ENCODE measurements at places on chromosomes 7 and 10.

GRCh38 chr10:124294811-124295770 lies 123.6 kb downstream of the OAT start:
- no peak for DNase-seq

GRCh38 chr7:10082896-10083295 lies 890.8 kb upstream of the PHF14 start:
- DNase-seq = no peak

DNA sequence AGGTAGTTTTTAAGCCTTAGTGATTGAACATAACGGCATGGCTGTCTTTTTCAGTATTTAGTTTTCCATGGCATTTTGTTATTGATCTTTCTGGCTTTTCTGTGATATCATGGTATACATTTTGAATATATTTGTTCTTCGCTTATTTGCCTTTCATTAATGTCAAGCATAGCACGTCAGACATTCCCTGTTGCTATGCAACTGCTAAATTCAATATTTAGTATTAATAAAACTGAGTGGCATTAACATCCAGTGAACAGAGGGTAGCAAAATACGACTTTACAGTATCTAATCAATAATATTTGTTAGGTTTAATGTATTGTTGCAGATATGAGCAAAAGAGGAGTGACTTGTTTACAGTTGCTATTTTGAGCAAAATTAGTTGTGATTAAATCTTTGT lies 72.5 kb downstream of the LCOR start:
- no peak for DNase-seq

- DNase-seq = no peak
These were observed 13.3 kb upstream of the PRDX3 start for GRCh38 chr10:119191881-119192280.

- peak; percentile 27 for DNase-seq
These were observed 175.4 kb upstream of the AHR start for GRCh38 chr7:17123020-17123419.

- DNase-seq = no peak
These were observed 170.0 kb upstream of the MKLN1 start for GRCh38 chr7:131157530-131158243.

DNA sequence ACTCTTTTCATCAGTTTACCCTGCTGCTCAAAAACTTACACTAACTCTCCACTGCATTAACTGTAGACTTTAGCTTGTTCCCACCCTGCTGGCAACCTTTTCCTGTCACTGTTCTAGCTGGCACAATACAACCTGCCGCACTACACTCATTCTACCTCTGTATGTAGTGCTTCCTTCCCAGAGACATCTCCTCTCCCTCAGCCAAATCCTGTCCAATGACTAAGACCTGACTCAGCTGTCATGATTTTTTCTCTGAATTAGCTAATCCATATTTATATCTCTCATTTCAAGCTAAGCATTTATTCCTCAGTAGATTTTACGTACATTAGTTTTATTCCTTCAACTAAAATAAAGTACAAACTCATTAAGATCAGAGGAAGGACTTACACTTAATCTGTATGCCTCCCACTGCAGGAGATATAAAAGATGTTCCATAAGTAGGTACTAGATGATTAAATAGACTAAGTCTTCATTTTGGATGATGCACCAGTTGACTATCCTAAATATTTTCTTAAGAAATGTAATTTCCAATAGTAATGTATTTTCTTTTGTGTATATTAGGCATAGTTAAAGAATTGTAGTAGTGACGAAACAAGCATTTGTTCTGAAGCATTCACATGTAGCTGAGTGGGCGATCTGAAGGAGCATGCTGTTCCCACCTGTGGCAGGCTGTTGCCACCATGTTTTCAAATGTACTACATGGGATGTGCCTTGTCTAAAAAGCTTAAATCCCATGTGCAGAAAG lies 189.1 kb downstream of the SKAP2 start:
- no peak for DNase-seq

GRCh38 chr10:63738410-63738809 lies 217.2 kb downstream of the REEP3 start:
- DNase-seq = no peak

DNA sequence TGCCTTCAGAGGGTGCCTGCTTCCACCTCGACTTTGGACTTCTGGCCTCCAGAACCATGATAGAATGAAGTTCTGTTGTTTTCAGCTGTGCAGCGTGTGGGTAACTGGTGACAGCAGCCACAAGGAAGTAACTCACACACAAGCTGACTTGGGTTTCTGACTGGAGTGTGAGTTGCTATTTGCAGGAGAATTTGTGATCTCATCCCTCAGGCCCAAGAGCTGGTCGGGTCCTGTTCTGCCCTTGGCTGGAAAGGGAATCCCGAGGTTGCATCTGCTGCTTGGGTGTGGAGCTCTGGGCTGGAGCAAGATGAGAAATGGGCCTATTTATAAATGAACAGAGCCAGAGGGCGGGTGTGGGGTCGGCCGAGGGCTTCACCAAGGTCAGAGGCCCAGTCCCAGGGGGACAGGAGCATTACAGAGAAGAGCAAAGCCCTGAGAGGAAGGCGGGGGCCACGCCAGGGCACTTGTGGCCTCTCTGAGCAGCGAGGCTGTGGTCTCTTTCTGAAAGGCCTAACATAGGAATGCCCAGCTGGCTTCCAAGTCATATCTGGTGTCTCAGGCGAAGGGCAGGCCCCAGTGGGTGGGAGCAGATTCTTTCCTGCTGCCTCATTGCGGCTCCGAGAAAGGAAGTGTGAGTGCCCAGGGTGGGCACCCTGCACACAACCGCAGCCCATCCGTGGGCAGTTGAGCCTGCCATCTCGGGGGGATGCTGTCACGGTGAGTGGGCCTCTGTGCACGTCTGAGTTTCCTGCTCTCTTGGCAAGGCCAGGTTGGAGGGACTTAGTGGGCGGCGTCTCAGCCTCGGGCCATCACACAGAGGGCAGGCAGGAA lies 26.5 kb upstream of the C10orf71 start:
- peak; percentile 73 for DNase-seq

GRCh38 chr7:70006261-70006920 lies 408.1 kb downstream of the AUTS2 start:
- DNase-seq = peak; percentile 79

DNA sequence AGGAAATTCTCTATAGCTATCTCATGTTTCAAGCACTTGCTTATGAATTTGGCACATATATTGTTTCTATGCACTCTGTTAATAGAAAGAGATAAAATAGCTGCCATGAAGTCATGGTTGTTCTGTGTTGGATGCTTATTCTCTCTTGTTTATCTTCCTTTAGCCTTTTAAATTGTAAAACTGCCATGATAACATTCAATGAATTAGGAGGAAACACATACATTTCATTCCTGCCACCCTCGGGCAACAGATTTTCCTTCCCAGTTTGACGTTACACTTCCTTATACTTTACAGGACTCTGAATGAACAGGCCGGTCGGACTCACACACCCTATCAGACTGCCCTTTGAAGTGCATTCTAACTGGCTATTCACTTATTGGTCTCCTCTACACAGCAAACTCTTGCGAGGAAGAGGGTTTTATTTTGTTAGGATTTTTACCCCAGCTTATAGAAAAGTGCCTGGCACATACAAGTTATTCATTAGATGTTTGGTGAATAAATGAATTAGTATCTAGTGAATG lies 65.7 kb upstream of the FERD3L start:
- peak; percentile 16 for DNase-seq

DNA sequence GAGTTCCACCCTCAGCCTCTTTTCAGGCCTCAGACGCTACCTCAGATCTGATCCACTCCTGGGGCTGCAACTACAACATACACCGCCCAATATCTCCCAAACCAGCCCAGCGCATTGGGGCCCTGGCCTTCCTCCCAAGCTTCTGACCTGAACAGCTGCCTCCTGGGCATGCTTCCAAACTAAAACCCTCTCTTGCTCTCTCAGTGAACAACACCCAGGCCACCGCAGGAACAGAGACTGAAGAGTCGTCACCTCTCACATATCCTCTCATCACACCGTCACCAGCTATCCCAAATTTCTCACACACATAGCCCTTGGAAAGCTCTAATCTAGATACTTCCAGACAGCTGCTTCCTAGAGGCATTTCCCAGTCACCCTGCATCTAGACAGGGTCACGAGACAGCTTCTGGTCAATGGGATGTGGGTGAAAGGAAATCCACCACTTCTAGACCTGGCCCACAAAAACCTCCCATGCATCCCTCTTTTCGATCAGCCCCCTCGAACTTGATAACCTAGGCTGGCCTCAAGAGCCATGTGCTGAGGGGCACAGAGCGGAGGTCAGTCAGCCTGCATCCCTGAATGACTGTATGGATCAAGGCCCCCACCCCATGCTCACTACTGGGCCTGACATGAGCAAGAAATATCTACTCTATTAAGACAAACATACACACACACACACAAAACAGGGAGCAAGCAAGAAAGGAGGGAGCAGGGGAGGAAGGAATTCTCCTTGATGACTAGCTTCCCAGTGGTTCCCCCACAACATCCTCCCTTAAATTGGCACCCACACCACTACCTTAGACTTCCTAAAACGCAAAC lies 1.8 kb downstream of the PARP12 start:
- peak; percentile 85 for DNase-seq

- DNase-seq = no peak
These were observed 62.9 kb downstream of the PTTG1IP2 start for GRCh38 chr7:90532231-90532929.

- DNase-seq = peak; percentile 29
These were observed 35.6 kb downstream of the C10orf90 start for GRCh38 chr10:126634911-126635310.
